AML-193 (cell line): ENCODE measurements at places on chromosomes 1 and 21.

DNA sequence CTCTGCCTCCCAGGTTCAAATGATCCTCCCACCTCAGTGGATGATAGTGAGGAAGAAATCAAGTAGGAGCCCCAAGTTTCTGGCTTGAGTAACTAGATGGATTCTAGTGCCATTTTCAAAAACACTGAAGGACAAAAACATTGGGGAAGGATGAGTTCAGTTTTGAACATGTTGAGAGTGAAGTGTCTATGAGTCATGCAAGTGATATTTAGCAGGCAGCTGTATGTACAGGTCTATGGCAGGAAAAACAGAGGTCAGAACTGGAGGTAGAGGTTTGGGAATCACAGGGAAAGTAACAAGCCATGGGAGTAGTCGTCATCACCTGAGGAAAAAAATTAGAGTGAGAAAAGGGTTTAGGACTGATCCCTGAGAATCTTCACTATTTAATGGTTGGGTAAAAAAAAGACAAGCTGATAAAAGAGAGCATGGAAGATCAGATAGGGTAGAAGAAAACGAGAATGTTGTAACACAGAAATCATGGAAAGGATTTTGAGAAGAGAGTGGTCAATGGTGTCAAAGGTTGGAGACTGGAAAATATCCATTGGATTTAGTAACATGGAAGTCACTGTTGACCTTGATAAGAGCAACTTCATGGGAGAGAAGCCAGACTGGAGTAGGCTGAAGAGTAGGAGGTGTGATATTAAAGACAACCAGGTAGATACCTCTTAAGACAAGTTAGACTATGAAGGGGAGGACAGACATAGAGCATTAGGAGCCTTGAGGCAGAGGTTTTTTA is 53.1 kb downstream of the DIPK1A start:
- DNase-seq, result no peak

DNA sequence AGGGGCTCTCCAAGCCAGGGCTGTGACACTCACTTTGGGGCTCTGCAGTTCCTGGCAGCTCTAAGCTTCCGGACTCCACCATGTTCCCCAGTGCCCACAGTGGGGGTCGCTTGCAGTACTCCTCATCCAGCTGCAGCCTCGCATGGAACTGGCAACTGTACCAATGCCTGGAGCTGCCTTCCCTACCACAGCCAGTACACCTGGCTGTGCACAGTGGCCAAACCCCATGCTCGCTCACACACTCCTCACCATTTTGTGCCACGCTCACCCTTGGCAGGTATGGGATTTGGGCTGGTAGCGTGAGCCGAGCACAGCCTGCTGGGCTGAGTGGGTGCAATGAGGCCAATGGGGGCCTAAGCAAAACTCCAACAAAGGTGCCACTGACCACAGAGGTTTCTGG is 1369.9 kb downstream of the KCNT2 start:
- DNase-seq, result no peak

GRCh38 chr1:99645699-99646531 is at the start of gene PALMD:
PALMD (plus strand) TSS chr1:99646113; CDS start chr1:99646318, 205 bp downstream.
- no peak for DNase-seq

DNA sequence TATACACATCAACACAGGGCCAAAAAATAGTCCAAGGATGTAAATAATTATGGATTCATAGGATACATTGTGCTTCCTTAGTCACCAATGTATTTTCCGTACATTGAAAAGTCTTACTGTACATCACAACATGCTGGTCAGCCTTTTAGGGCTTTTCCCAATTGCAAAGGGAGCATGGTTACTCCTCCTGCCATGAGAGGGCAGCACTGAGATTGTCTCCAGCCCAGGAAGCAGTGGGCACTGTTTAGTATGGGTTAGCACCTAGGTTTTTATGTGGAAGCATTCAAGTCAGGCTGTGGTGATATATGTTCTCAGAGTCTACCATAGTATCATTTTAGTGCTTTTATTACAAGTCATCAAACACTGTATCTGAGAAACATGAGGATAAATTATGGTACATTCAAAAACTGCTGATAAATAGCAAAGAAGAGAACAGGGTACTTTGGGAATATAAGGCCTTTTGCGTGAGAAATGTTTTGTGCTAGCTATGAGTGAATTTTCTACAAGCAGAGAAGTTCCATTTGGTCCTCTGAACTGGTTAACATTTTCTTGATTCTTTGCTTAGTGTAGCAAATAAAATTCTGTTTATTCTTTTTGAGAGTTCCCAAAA is 34.0 kb downstream of the ST6GALNAC5 start:
- DNase-seq, result peak; percentile 41

- no peak for DNase-seq
Measured at GRCh38 chr21:36522219-36522808, 42.4 kb upstream of the CLDN14 start.

DNA sequence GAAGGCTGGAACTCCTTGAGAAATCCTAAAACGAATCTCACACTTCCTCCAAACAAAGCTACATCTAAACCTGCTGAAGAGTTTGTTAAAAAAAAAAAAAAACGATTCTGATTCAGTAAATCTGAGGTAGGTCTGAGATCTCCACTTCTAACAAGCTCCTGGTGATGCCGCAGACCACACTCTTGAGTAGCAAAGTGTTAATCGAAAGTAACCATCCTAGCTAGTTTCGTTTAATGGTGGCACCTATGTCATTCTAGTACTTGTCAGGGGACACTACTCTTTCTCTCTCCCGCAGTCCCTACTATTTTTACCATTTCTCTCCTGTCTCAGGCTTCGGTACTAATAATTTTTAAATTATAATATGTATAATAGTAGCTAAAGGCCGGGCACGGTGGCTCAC is 2.1 kb downstream of the CLCC1 start:
- DNase-seq, result no peak

- DNase-seq, result peak; percentile 49
Measured at GRCh38 chr1:52554756-52555155, 1.9 kb upstream of the TUT4 start.

GRCh38 chr1:63915121-63915520 is 141.3 kb downstream of the ROR1 start:
- no peak for DNase-seq

- no peak for DNase-seq
Measured at GRCh38 chr1:22825486-22826189, 115.0 kb downstream of the EPHB2 start.

- DNase-seq, result no peak
Measured at GRCh38 chr1:228038387-228039005, 31.7 kb downstream of the WNT3A start.

GRCh38 chr1:198681252-198681651 is 42.4 kb downstream of the PTPRC start:
- DNase-seq, result peak; percentile 21

DNA sequence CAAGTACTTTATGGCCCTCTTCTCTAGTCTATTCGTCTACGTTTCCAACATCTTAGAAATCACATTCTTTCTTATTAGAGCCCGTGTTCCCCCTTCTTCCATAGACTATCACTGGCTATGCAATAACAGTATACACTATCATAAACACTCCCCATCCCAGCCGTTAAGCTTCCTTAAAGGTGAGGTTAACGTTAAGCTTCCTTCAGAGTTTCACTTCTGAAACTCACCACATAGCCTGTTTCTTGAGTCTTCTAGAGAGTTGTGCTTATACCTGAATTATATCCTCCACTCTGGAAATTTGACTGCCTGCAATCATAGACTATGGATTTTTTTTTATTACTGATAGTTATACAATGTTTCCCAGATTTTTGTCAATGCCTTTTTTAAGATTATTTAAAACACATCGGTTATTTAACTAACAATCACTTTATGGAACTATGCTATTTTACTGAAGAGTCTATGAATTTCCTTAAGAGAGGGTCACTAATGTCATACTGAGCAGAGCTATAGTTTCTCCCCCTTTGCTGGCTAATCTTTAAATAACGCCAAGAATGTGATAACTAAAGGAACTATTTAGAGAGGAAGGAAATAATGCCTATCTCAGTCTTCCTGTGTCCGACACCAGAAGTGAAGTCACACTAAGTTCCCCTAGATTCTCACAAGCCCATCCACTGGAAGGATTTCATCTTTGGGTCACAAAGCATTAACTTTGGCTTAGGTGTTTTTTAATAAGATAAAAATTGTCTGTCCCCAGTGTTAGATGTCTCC is 16.8 kb downstream of the FCER1A start:
- DNase-seq, result no peak

- DNase-seq, result no peak
Measured at GRCh38 chr1:5740865-5741860, 251.1 kb downstream of the NPHP4 start.

GRCh38 chr1:236030534-236030933 is 34.4 kb downstream of the NID1 start:
- no peak for DNase-seq

GRCh38 chr1:6831366-6831765 is 46.1 kb downstream of the CAMTA1 start:
- DNase-seq, result no peak

- no peak for DNase-seq
Measured at GRCh38 chr1:7478142-7478790, 292.8 kb upstream of the VAMP3 start.

DNA sequence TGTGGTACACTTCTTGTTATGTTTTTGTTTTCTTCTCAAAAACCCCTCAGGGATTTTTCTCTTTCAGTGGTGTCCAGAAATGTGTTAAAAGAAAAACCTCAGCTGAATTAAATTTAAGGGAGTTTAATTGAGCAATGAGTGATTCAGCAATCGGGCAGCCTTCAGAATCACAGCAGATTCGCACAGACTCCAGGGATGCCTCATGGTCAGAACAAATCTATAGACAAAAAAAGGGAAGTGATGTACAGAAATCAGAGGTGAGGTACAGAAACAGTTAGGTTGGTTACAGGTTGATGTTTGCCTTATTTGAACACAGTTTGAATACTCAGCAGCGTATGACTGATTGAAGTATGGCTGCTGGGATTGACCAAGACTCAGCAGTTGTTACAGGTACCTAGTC is 86.2 kb downstream of the TLR5 start:
- DNase-seq, result no peak

- DNase-seq, result no peak
Measured at GRCh38 chr21:40130476-40130875, 263.2 kb downstream of the PCP4 start.

DNA sequence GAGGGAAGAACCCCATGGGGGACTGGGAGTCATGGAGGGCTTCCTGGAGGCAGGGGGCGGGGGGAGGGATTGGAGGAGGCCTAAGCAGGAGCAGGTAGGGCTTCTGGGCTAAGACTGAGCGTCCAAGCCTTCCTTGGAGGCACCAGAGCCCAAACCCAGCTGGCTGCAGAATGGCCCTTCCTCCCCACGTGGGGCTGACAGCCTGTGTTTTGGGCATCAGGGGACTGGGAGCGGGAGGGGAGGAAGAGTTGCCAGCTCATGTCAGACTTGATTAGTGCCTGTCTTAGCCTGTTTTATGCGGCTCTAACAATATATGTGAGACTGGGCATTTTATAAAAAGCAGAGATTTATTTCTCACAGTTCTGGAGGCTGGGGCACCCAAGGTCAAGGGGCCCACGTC is 38.9 kb downstream of the AJAP1 start:
- no peak for DNase-seq

DNA sequence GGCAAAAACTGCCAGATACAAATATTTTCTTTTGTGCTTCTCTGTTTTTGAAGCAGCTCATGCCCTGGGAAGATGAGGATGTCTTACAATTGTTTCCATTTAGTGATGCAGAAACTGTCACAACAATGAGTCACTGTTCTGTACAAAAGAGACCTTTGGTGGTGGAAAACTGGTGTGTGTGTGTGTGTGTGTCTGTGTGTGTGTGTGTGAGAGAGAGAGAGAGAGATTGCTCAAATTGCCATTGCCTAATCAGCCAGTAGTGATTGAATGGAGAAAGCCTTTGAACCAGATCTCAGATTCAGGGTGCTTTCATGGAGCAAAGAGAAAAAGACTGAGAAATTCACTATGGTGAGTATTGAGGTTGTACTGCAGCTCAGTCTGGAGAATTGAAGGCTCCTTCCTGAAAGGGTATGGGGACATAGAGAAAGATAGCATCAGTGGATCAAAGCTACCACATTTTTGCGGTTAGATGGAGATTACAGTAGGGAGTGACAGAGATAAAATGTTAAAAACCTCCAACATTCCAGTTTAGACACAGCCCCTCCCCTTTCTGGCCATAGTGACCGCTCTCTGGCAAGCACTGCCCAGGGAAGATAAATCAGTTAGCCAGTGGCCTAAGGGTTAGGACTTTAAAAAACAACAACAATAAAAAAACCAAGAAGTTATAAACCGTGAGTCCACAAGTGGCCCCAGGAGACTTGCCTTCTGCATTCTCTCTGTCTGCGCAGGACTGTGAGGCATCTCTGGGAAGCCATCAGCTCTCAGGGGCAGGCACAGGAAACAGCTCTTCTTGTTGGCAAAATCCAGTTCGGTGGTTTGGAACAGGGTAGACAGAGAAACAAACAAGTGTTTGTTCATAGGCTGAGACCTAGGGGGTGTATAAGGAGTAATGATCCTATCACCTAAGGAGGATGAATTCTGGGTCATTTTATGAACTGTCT is 406.5 kb downstream of the DUSP10 start:
- DNase-seq, result no peak

- DNase-seq, result no peak
Measured at GRCh38 chr21:19833082-19833481, 1165.1 kb upstream of the NCAM2 start.

DNA sequence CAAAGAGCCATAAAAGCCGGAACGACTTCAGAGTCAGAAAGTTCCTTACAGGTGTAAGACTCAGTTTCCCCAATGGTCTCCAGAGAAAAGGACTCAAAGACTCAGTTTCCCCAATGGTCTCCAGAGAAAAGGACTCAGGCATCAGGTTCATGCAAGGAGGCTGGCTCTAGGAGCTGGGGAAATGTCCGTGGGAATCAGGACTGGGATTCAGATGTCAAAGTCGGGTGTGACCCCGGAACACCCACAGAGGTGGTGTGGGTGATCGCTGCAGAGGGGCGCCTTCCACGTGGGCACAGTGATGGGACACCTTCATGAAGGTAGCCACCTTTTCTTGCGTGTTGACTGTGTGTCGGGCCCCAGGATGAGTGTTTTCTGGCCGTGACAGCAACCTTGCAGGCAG is 340.8 kb downstream of the NPHP4 start:
- no peak for DNase-seq

DNA sequence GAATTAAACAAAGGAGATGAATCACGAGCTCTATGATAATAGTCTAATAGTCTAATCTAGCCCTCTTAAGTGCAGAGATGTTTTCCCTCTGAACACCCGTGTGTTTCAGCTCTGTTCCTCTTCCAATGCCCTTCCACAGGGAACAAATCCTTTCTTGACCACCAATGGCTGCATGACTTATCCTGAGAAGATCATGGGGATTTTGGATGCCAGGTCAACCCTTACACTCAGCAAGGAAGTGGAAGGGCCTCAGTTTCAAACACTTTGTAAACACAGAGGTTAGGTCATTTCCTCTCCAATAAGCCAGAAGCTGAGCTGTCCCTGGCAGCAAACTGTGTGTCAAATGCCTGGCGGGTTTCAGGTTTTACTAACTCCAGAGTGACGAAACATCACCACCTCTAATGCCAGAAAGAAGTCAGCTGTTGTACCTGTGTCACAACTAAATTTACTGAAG is 200.0 kb downstream of the GABPA start:
- DNase-seq, result no peak
